ENCODE measurements at places on chromosomes 2 and 18. TPM values are rescaled to one million over a fixed set of nuclear protein-coding genes. Genes with fewer than 3 reads are reported as not detected.

The GAD1 gene
- total RNA-seq: not detected

The SERPINB4 gene
- not detected for total RNA-seq

The RNF144A gene
- total RNA-seq: 10.3 TPM

DNA sequence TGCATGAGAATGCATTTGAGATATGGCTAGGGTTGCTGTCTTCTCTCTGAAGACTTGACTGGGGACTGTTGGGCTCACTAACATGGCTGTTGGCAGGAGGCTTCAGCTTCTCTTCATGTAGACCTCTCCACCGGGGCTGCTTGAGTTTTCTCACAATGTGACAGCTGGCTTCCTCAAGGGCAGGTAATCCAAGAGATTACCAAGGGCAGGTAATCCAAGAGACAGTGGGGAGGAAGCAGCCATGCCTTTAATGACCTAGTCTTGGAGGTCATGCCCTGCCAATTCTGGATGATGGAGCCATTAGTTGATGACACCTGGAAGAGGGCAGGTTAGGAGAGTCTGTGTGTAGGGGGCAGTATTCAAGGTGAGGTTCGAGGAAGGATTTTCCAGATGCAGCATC lies 40.5 kb downstream of the NEURL3 start:
- no peak for DNase-seq

GRCh38 chr2:40824278-40824677 lies 372.4 kb upstream of the SLC8A1 start:
- no peak for DNase-seq

DNA sequence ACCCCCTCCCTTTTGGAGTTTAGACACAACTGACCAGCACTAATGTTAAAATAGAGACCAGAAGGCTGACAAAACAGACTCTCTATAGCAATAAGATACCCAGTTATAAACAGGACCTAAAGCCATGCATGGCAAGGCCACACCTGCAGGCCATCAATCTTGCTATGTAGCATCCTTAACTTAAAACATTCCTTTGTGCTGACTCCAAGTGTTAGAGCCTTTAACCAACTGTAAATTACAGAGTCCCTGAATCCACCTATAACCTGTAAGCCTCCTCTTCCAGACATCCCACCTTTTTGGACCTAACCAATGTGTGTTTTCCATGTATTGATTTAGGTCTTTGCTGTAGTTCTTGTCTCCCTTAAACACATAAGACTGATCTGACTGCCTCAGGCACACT lies 17.9 kb downstream of the ANKMY1 start:
- DNase-seq: no peak

GRCh38 chr2:167509586-167509985 lies 621.3 kb downstream of the XIRP2 start:
- no peak for DNase-seq

DNA sequence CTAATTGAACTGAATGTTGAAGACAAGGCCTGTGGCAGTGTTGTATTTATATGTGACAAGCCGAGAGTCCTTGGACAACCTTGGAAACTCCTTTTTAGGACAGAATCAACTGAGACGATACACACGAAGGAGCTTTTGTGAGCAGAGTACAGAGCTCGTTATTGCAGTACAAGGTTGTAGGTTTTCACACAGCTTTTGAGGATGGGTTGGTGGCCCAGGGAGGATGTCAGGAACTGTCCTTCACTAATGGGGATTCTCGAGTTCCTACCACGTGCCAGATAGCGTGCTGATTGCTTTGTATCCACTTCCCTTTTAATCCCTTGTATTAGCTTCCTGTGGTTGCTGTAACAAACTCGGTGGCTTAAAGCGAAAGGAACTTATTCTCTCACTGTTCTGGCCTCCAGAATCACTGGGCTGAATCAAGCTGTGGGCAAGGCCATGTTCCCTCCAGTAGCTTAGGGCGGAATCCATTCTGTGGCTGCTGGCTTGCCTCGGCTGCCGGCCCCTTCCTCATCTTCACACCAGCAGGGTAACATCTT lies 20.2 kb downstream of the INPP4A start:
- DNase-seq: no peak

DNA sequence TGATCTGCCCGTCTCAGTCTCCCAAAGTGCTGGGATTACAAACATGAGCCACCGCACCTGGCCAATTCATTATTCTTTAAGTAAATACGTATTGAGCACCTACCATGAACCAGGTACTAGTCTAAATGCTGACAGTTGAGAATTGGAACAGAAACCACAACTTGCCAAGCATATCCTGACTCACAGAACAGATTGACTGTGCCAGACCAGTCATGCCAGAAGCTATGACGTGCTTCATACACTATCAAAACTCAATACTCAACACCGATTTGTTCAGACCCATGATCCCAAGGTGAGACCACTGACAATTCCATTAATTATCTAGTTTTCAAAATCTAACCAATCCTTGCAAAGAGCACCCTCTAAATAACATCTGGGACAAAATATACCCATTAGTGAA lies 148.6 kb downstream of the B3GNT2 start:
- DNase-seq: no peak

GRCh38 chr18:62566199-62566598 lies 43.4 kb downstream of the ZCCHC2 start:
- peak; percentile 67 for DNase-seq

GRCh38 chr2:141957321-141957720 lies 173.5 kb downstream of the LRP1B start:
- no peak for DNase-seq

DNA sequence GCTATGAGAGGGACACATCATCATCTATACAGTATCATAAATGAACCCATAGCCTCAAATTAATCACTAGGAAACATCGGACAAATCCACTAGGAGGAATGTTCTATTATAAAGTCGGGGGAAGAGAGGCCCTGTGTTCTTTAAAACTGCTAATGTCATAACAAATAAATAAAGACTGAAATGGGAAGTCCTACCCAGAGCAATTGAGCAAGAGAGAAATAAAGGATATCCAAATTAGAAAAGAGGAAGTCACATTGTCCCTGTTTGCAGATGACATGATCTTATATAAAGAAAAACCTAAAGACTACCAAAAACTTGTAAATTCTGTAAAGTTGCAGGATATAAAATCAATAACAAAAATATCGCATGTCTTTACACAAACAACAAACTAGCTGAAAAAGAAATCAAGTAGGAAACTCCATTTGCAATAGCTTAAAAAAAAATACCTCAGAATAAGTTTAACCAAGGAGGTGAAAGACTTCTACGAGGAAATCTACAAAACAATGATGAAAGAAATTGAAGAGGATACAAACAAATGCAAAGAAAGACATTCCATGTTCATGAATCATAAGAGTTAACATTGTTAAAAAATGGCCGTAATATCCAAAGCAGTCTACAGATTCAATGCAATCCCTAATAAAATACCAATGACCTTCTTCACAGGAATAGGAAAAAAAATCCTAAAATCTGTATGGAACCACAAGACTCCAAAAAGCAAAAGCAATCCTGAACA lies 30.6 kb downstream of the RTN4 start:
- no peak for DNase-seq

Data from right cardiac atrium (tissue), 5 donors.